Activated naive CD4-positive, alpha-beta T cell (primary cell): ENCODE measurements at places on chromosomes 5 and 9.

- DNase-seq: no peak
Measured at GRCh38 chr9:92206488-92206887, 87.0 kb downstream of the IARS1 start.

DNA sequence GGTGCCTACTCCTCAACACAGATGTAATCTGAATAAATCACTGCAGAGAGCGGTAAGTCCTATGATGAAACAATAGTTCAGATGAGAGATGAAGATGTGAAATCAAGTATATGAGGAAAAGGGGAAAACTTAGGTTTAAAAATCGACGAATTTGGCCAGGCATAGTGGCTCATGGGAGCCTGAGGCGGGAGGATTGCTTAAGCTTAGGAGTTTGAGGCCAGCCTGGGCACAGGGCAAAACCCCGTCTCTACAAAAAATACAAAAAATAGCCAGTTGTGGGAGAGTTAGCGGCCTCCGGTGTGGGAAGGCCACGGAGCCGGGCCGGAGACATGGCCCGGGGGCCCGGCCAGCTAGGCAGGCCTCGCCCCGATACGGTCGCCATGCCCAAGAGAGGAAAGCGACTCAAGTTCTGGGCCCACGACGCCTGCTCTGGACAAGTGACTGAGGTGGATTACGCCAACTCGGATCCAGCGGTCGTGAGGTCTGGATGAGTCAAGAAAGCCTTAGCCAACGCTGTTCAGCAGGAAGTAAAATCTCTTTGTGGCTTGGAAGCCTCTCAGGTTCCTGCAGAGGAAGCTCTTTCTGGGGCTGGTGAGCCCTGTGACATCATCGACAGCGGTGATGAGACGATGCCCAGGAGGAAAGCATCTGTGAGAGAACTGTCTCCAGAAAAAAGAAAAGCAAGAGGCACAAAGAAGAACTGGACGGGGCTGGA lies 62.8 kb upstream of the SUB1 start:
- peak; percentile 12 for DNase-seq

- DNase-seq: no peak
Measured at GRCh38 chr5:143870871-143871632, 59.1 kb downstream of the HMHB1 start.

GRCh38 chr5:175579742-175580432 lies 78.0 kb upstream of the HRH2 start:
- DNase-seq: no peak

DNA sequence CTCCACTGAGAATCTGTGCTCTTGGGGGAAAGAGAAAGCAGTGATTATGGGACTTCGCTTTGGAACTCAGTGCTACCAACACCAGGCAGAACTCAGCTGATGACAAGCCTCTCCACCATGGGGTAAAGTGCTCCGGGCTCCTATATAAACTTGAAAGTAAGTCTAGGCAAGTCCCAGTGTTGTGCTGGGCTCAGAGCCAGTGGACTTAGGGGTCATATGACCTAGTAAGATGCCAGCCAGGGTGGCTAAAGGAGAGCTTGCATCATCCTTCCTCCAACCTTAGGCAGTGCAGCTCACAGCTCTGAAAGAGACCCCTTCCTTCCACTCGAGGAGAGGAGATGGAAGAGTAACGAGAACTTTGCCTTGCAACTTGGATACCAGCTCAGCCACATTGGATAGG lies 35.1 kb upstream of the FREM1 start:
- no peak for DNase-seq
